ENCODE measurements at places on chromosomes 6 and 20.

- no peak for DNase-seq
These were observed 92.6 kb downstream of the DLL1 start for GRCh38 chr6:170198298-170198697.

- DNase-seq: peak; percentile 77
These were observed 274.1 kb upstream of the CITED2 start for GRCh38 chr6:139648430-139649000.

- DNase-seq: no peak
These were observed 135.9 kb upstream of the DTNBP1 start for GRCh38 chr6:15798533-15799255.

- no peak for DNase-seq
These were observed 659.4 kb downstream of the MAFB start for GRCh38 chr20:40029589-40029988.

GRCh38 chr6:72031471-72031870 lies 145.1 kb downstream of the RIMS1 start:
- no peak for DNase-seq

DNA sequence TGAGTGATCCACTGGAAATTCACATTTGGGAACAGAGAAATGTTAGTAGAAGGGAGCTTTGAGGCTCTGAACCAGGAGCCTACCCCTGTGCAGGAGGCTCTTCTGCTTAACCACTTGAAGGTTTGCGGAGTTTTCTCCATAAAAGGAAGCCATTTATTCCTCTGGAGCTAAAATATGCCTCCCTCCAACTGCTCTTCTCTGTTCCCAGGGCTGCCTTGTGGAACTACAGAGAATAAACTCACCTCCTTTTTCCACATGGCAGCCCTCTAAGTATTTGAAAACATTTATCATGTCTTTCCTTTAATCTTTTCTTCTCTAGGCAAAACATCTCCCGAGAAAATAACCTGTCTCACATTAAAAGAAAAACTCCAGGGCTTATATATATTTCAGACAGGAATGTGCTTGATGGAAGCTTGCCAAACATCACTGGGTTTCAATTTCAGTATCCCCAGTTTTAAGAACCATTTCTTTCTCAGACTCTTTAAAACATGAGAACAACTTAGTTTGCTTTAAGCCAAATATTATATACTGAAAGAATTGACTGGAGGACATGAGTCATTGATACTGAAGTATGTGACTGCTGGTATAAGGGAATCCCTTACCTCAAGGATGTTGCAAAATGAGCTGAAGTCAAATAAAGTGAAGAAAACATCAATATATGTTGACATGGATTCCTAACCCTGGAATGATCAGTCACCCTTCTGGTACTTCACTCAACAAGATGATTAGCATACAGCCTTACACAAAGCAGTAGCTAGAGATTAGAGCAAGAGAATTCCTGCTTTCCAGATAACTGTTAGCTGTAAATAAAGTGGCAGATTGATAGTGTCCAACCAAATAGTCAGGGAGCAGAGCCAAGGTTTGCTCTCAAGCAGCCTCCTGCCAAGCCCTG lies 74.0 kb downstream of the ZBTB2 start:
- DNase-seq: no peak

GRCh38 chr6:117076076-117076475 lies 189.3 kb upstream of the VGLL2 start:
- DNase-seq: no peak

DNA sequence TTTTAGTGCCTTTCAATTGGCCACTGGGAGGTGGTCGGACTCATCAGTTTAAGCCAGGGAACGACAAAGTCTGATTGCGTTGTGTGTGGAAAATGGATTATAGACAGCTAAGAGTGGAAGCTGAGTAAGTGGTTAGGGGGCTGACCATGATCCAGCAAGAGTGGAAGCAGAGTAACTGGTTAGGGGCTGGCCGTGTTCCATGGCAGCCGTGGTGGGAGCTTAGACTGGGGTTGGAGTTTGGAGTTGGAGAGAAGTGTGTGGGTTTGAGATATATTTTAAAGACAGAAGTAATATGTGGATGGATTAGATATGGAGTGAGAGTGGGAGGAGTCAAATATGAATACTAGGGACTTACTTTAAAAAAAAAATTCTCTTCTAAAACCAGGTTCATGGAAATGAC lies 41.7 kb downstream of the LRRN4 start:
- no peak for DNase-seq

GRCh38 chr6:113762641-113763040 lies 94.5 kb upstream of the MARCKS start:
- DNase-seq: no peak

GRCh38 chr6:156686301-156686994 lies 90.7 kb upstream of the ARID1B start:
- DNase-seq: peak; percentile 74

DNA sequence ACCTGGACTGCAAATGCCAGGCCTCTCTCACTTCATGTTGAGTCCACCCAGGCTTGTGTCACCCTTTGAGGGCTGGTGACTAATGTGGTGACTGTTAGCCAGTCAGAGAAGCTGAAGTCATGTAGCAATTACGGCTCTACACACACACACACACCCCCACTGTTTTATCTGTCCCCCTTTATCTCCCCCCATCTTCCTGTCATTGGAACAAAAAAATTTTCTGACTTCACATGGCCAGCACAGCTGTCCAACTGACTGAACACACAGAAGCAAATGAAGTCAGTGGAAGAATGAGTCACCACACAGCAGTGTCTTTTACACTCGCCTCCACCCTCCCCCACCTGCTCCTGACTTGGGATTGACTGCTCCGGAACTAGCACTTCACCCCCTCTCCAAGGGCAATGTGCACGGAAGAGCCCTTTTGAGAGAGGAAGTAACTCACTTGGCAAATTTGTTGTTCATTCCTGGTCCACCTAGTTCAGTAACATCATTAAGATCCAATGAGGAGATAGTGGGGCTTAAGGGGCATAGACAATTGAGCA lies 198.0 kb downstream of the RNF144B start:
- DNase-seq: no peak

DNA sequence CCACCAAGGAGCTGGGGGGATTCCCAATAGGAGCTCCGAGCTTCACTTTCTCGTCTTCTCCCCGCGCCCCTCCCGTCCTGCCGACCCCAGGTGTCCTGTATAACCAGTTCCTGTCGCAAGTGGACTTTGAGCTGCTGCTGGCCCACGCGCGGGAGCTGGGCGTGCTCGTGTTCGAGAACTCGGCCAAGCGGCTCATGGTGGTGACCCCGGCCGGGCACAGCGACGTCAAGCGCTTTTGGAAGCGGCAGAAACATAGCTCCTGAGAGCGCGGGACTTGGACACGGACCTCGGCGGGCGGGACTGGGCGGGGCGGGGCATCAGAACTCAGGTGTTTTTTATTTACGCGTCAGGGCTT lies 340 bp upstream of the VARS2 start:
- DNase-seq: no peak

- DNase-seq: no peak
These were observed 477.7 kb downstream of the BTBD3 start for GRCh38 chr20:12395353-12395752.

GRCh38 chr6:42434237-42434636 lies 17.5 kb downstream of the TRERF1 start:
- DNase-seq: no peak

- no peak for DNase-seq
These were observed 29.7 kb downstream of the VEGFA start for GRCh38 chr6:43799551-43800297.

GRCh38 chr6:38432079-38432478 lies 207.7 kb downstream of the BTBD9 start:
- DNase-seq: no peak

- DNase-seq: no peak
These were observed 18.1 kb upstream of the ASCC3 start for GRCh38 chr6:100899202-100899601.

DNA sequence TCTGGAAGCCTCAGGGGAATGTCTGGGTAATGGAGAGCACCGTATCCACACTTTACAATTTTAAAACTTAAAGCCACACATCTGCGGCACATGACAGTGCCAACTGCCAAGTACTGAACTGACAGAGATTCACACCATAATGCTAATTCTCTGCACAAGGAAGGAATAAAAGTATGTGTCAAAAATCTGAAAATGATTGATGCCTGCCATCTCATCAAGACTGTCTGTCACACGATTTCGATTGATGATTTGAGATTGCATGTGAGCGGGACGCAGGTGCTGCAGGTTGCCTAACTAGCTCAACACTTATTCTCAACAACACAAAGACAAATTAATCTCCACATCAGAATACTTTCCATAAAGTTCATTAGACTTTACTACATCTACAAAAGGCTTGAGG lies 391.2 kb downstream of the PRKN start:
- DNase-seq: no peak

- DNase-seq: peak; percentile 31
These were observed 40.9 kb upstream of the CDH22 start for GRCh38 chr20:46349035-46349741.

DNA sequence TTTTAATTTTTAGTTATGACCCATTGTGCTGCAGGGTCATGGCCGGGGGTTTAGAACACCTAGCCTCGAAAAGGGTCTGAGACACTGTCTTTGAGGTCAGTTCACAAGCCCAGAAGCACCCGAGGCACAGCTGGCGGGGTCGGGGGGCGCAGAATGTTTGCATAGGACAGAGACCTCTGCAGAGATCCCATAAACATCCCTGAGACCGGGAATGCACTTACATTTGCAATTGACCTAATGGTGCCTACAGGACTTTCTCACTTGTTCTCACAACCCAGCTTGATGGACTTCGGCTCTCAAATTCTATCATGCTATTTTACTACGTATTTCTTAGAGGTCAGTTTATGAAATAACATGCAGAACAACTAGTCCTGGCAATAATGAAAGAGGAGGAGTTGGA lies 33.5 kb upstream of the FOXC1 start:
- DNase-seq: no peak

DNA sequence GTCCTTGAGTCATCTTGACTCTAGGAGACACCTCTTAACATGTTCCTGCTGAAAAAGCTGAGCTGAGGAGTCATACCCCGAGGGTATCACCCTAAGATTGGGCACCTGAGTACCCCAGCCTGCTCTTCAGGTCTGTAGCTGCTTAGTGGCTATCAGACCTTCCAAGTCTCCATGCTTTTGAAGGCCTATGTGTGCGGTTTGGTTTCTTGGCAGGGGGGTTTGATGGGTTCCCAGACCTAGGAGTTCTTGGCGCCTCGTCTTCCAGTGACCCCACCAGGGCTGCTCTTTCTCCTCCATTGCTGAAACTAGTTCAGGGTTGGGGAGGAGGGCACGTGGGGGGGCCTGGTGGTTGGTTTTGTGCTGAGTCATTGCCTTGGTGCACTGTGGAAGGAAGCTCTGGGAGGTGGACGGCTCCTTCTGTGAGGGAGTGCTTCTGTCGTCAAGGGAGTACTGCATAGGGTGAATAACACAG lies 20.1 kb downstream of the IGF2R start:
- DNase-seq: no peak

DNA sequence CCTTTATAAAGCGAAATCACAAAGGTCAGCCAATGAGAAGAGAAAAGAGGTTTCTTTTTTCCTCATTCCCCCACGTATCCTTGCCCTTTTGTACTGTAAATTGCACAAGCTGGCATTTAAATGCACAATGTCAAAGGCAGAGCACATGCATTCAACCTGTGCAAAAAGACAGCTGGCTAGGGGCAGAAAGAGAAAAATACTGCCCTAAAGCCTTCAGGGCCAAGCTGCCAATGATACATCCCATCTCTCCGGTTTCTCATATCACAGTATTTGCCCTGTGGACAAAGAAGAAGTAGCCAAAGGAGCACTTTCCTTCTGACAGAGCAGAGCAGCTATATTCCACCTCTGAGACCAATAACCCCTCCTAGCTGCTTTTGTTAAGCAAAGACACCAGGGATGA lies 219.2 kb downstream of the TRDN start:
- DNase-seq: no peak

- DNase-seq: no peak
These were observed 1.8 kb upstream of the NDUFAF4 start for GRCh38 chr6:96899451-96899998.

DNA sequence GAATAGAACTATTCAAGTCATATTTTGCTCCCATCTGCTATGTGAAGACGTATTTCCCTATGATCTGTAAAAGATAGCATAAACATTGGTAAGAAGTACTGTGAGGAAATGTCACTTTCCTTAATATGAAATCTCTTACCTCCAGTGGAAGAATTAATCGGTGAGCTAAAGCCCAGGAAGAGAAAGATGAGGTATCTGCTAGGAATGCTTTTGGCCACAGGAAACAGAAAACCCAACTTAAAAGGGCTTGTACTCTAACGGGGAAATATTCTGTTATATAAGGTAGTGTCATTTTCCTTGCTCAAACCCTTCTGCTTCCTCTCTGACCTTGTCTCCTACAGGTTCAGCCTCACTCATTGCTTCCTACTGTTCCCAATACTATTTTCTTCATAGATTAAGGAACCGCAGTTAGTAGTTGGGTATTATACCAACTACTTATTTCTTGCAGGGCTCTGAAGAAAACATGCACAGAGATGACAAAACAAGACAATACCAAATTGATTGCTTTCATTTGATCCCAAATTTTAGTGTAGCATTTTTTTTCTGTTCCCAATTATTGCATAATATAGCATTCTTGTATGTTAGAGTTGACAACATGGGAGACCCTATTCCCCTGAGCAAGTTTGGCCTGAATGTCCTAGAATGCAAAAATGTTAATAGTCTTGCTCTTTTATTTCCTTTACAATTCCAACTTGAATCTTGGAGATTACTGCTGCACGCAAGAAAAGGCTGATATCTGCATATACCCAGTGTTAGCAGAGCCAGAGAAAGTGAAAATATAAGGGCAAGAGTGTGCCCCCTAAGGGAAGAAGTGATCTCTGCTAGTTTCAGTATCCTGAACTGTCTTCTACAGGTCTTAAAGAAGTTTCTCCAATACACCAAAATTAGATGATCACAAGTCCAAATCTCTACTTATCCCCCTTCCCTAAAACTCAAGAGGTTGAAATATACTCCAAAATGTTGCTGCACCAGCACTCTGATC lies 65.3 kb downstream of the AFG1L start:
- no peak for DNase-seq

GRCh38 chr20:60690771-60691170 lies 561.3 kb upstream of the CDH4 start:
- no peak for DNase-seq

GRCh38 chr6:10434235-10434634 lies 19.4 kb upstream of the TFAP2A start:
- DNase-seq: no peak

DNA sequence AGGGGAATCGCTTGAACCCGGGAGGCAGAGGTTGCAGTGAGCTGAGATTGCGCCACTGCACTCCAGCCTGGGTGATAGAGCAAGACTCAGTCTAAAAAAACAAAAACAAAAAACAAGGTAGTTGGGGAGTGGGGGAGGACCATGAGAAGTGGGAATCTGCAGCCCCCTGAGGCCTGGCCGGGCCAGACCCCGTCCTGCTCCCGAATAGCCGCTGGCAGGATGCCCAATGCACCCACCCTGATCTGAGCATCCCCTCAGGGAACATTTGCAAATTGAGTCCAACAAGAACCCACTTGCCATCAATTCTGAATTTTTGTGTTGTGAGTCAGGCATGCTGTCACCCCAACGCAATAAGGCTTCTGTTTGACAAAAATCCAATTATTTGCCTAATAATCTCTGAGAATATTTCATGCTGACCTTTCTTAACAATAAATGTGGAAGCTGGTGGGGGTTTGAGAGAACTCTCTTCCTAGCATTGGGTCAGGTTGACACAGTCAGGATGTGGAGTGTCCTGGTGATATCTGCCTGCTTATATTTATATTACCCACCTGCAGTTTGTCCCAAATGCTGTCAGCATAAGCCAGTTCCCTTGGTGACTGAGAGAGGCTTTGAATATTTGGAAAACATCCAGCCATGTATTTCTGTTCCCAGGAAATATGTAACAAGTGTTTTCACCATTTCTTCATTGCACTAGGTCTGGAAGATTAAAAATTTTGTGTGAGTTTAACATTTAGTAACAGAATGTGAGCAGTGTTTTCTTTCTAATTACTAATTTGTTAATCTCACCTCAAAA lies 28.4 kb upstream of the FRMD1 start:
- no peak for DNase-seq

- DNase-seq: no peak
These were observed 47.4 kb upstream of the RANBP9 start for GRCh38 chr6:13759025-13759424.
